Ascending aorta (tissue), 2 donors: ENCODE measurements at places on chromosomes 5 and 9. TPM values are rescaled to one million over a fixed set of nuclear protein-coding genes. Genes with fewer than 3 reads are reported as not detected.

Gene FAM221B
- total RNA-seq, result not detected

Gene NR6A1
- total RNA-seq, result 0.53 TPM

Gene PCA3
- total RNA-seq, result not detected

Gene OTP
- total RNA-seq, result not detected

Gene SLC36A1
- 19.9 TPM for total RNA-seq

Gene CCNO
- total RNA-seq, result 43.2 TPM

Gene CYLC2
- not detected for total RNA-seq

Gene PCDHGA11
- total RNA-seq, result 5.3 TPM

Gene PCDHGA10
- total RNA-seq, result 4.4 TPM

Gene PCAT7
- total RNA-seq, result not detected

Gene TLE4
- total RNA-seq, result 58.0 TPM

Gene CEP72
- total RNA-seq, result 0.32 TPM

Gene SAPCD2
- 8.7 TPM for total RNA-seq

Gene PCDHGB1
- 1.8 TPM for total RNA-seq

Gene PJA2
- 56.1 TPM for total RNA-seq

Gene CTSL
- 97.8 TPM for total RNA-seq

Gene APBB3
- total RNA-seq, result 47.3 TPM

Gene GDF9
- not detected for total RNA-seq
